Right kidney (tissue), 9 donors: ENCODE measurements at places on chromosomes 3 and 15.

DNA sequence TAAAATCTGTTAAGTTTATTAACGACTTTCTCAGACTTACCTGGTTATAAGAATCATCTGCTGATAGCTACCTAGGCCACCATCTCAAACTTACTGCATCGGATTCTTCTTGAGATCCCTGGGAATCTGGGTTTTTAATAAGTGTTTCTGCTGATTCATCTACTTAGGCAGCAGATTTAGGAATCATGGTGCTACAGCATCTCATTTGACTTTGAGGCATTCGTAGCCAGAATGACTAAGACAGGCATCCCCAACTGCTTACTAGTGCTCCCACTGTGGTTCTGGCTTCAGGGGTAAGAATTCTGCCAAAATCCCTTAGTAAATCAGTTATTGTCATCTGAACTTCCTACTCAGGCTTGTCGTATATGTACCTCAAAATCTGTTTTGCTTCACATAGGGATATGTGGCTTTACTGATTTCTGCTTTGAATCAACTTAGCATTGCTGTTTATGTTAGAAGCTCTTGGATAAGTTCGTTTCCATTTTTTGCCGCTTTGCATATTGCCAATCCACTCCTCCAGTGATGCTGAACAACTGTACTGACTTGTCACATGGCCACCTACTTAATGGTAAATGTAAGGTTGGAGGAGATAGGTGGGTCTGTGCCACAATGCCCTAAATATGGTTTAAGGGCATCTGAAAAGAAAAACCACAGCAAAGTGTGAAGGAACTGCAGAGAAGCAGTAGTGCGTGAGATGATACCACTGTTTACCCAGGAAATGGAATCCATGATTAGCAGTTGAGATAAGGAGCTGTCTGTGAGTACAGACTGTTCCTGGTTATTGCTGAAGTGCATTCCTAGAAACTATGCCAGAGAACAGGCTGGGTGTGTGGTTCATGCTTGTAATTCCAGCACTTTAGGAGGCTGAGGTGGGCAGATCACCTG is 60.3 kb downstream of the MAP6D1 start:
- no peak for DNase-seq

- DNase-seq, result no peak
Observed at GRCh38 chr3:149151843-149152242, 22.4 kb downstream of the HPS3 start.

- DNase-seq, result no peak
Observed at GRCh38 chr15:99706557-99707303, 26.5 kb downstream of the LYSMD4 start.

GRCh38 chr15:77853910-77854309 is 221.2 kb upstream of the LINGO1 start:
- DNase-seq, result no peak

- DNase-seq, result peak; percentile 38
Observed at GRCh38 chr3:193771653-193772421, 178.8 kb downstream of the OPA1 start.

- DNase-seq, result no peak
Observed at GRCh38 chr3:42804831-42805132, 492 bp upstream of the HIGD1A start.
